ENCODE measurements at places on chromosomes 12 and 14.
A peak's percentile ranks its signal among the peaks of the same experiment; 100 is the strongest.

DNA sequence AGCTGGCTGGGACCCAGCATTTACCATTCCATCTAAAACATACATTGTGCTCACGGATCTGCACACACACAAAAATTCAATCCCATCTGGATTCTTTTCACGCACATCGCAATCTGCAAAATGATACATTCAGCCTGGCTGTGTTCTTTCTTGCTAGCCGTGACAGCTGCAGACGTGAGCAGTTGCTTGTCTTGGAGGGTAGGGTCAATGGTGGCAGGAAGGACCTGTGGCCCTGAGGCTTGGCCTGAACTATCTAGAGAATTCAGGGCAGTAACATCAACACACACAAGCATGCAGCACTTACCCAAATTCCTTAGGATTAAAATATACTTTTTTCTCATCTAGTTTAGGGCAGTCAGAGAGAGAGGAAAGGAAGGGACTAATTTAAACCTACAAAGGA, 72.0 kb downstream of the DICER1 start:
- no peak for DNase-seq

GRCh38 chr12:64714551-64714968, 44.6 kb downstream of the GNS start:
- no peak for DNase-seq

GRCh38 chr12:49403971-49404450, 36.7 kb downstream of the SPATS2 start:
- DNase-seq: no peak

DNA sequence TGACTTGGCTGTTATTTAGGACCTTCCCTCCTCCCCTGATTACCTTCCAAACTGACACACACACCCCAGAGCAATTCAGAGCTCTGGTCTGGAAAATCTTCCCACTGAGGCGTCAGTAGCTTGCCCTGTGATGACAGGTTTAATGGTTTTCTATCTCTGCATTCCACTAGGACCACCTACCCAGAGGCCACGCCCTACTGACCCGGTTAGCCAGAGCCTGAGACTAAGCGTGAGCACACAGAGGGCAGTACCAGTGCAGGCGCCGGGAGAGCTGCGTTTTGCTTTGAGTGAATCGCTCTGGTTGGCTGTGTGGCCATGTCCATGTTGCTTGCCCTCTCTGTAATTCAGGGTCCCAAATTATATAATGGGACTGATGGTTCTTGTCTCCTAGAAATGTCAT, 36.2 kb upstream of the ATP2A2 start:
- no peak for DNase-seq

- no peak for DNase-seq
Measured at GRCh38 chr12:104340925-104341611, 37.5 kb downstream of the EID3 start.

GRCh38 chr12:93407054-93407962, 29.6 kb downstream of the NUDT4 start:
- DNase-seq: no peak

GRCh38 chr12:45708901-45709300, 20.6 kb upstream of the ARID2 start:
- no peak for DNase-seq

GRCh38 chr12:90235642-90236041, 527.0 kb upstream of the ATP2B1 start:
- no peak for DNase-seq

DNA sequence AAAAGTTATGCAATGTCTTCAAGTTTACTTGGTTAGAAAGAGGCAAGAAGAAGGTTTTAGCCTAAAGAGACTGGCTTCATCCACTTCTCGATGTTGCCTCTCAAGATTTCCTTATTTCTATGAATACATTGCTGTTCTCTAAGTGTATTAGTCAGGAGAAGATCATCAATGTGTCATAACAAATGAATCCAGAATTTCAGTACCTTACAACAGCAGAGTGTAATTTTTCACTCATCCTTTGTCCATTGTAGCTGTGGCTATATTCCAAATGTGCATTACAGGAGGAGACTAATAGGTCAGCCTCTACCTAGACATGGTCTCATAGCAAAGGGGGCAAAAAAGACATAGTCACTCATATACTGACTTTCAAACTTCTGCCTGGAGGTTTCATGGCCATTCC, 579.1 kb downstream of the PRKD1 start:
- DNase-seq: no peak

- DNase-seq: no peak
Measured at GRCh38 chr14:70156592-70156991, 32.2 kb downstream of the SLC8A3 start.

DNA sequence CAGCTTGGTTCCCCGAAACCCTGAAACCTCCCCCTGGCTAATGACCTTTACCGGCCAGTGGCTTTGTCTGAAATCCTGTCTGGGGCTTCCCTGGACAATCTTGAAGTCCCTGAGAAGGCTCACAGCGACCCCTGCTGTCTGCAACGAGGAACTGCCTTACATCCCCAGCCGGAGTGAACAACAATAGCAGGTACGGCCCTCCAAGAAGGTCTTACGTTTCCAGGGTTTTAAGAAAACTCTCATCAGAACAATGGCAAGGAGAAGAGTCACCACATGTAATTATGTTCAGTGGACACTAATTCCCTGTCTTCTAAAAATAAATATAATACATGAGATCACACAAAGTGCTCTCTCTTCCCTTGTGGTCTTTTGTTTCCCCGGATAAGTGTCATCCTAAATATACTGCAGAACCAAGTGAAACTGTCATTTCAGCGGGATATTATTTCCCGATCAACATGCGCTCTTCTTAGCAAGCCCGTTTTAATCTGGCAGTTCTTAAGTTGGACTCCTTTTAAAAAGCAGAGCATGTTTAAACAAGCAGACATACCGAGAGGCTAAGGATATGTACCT, 53.3 kb downstream of the RBM19 start:
- peak; percentile 85 for DNase-seq

GRCh38 chr14:41905394-41905964, 298.8 kb downstream of the LRFN5 start:
- no peak for DNase-seq

DNA sequence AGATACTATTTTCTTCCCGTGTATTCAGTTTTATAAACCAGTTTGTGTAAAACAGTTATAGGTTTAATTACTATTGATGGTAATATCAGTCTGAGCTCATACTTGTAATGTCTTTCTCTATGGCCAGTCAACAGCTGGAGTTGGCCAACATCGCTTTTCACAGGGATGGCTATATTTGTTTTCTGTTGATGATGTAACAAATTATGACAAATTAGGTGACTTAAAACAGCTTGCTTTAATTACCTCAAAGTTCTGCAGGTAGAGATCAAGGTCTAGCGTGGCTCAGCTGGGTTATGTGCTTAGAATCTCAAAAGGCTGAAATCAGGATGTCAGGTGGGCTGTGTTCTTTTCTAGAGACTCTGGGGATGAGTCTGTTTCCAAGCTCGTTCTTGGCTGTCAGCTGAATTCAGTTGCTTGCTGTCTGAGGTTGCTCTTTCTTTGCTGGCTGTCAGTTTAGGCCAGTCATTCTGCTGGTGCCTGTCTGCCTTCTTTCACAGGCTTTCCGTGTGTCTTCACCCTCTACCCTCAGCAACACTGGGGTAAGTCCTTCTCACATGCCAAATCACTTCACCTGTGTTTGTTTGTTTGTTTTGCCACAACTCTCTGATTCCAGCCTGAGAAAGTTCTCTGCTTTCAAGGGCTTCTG, 370.2 kb upstream of the E2F7 start:
- no peak for DNase-seq

DNA sequence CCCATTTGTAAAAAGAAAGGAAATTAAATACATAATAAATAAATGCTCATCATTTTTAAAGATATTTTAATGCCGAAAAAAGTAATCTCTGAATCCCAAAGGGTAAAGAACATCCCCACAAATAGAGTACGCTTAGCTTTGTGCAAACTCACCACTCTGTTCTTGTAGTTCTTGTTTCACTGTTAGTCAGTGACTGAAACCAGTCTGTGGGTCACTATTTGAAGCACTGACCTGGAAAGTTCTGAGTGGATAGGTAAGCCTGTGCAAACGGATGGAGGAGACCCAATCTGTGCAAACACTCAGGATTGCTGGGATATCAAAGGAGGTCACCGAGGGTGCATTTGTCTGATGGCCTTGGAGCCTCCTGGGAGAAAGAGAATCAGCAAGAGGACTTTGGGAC, 68.1 kb upstream of the TSPAN11 start:
- no peak for DNase-seq

DNA sequence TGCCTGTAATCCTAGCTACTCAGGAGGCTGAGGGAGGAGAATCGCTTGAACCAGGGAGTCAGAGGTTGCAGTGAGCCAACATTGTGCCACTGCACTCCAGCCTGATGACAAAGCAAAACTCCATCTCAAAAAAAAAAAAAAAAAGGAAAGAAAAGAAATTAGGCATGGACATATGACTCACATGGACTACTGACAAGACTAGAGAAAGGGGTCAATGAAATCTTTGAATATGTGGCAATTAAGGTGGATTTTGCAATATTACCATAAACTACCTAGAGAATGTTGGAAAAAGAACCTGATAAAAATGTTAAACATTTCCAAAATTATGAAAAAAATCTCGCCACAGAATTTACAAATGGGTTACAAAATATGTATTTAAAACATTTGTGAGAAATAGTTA, 873.6 kb downstream of the C12orf50 start:
- DNase-seq: peak; percentile 10

DNA sequence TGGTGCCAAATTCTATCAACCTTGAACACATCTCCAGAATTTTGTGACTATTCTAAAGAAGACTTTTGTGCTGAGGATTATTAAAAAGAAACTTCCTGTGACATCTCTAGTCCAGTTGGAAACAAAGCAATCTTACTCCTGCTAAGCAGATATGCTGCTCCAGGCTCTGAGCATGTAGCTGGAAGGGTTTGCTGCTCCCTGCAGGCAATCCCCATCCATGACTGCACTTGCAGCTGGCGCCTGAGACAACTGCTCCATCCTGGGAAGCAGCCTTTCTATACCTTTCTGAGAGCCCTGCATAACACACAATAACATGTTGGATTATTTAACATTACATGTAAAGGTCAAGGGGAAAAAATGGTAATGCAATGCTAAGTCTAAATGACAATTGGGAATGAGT, 105.1 kb downstream of the NDUFA12 start:
- DNase-seq: peak; percentile 27

GRCh38 chr14:47917344-47917954, 242.0 kb upstream of the MDGA2 start:
- DNase-seq: no peak

DNA sequence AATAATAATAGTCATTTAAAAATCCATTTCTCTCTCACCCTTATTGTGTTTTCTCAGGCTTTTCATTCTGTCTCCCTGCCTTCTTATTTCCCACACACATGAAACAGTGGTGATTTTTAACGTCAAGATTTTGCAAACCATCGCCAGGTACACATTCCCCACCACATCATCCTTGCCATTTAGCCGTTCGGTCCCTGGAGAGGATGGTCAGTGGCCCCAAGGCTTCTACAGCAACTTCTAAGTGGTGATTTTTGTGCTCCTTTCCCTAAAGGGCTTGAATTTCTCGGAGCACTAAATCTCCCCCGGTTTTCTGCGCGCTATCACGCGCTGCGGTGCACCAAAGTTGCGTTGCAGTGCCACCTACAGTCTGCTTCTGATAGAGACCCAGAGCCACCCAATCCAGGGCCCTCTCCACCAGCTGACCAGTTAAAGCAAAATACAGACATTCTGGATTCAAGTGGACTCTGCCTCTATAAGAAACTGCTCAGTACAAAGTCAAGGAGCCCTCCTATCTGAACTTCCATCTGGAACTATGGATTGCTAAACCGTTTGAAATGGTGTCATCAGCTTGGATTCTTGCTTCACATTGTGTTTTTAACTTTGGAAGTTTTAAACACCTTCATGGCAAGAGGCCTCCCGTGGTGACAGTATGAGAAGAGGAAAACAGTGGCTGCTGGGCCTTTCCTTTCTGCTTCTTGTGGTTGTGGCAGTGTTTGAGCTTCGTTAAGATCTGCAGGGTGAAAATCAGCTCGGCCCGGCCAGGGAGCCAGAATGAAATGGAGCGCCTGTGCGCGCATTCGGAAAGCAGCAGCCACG, 234.0 kb downstream of the SPTSSA start:
- peak; percentile 91 for DNase-seq

DNA sequence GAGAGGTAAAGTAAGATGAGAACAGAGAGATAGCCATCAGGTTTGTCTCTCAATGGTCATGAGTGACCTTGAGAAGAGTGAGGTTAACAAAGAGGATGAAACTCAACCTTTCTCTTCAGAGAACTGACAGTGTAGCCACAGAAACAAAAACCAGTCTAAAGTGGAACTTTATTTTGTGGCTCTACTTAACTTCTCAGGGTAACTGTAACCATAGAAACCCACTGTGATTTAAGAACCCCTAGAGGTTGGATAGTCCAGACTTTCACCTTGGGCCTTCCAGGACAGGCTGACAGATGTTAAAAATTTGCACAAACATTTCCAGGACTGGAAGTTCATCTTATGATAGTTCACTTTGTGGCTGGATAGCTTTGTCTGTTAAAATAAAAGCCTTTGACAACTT, 48.5 kb downstream of the ATP23 start:
- DNase-seq: no peak

DNA sequence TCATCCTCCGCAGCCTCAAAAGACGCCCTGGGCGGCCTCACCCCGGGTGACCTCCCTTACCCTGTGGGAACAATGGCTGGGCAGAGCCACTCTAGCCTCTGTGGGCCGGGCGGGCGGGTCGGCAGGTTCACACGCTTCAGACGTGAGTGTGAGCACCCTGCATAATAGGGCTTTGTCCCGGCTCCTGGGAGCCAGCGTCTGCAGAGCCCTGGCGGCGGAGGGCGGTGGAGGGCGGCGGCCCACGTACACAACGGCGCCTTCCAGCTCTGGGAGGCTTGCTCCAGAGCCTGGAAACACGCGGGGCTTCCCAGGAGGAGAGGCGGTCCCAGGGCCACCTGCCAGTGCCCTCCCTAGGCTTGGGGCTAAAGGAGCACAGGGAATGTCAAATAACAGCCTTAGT, 205.6 kb downstream of the BCL11B start:
- DNase-seq: no peak

DNA sequence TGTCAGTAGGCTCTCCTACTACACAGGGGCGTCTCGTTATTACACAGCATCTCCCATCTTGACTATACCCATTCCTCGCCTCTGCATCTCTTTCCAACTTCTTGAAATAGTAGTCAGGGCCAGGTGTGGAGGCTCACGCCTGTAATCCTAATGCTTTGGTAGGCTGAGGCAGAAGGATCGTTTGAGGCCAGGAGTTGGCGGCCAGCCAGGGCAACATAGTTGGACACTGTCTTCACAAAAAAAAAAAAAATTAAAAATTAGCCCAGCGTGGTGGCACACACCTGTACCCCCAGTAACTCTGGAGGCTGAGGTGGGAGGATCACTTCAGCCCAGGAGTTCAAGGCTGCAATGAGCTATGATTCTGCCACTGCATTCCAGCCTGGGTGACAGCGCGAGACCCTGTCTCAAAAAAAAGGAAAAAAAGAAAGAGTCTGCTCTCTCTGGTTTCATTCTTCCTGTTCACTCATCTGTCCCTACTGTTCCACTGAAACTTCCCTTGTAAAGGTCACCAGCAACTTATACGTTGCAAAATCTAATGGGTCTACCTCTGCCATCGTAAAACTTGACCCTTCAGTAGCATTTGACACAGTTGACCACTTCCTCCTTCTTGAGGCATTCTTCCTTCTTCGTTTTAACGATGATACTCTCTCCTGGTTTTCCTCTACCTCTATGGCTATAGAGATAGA, 41.0 kb upstream of the PTGR2 start:
- no peak for DNase-seq

Data from AG20443 (cell line).